ENCODE measurements at places on chromosomes 5 and 9. TPM values are rescaled to one million over a fixed set of nuclear protein-coding genes. Genes with fewer than 3 reads are reported as not detected.

GRCh38 chr9:131402073-131402472 lies 8.2 kb downstream of the PRRC2B start:
- DNase-seq, result no peak

DNA sequence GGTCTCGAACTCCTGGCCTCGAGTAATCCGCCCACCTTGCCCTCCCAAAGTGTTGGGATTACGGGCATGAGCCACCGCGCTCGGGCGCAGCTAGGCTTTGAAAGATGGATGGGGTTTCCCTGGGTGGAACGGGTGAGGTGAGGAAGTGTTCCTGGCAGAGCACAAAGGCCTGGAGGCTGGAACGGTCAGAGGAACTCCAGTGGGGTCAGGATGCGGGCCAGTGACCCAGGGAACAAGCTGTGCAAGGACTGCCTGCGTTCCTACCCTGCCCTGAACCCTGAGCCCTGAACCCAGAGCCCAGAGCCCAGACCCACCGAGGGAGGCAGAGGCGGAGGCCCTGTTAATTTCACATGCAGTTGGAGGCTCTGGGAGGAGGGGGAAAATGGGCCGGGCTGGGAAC lies 23.4 kb downstream of the NCS1 start:
- no peak for DNase-seq

- DNase-seq, result no peak
These were observed 62.6 kb upstream of the DMAC1 start for GRCh38 chr9:7862170-7862569.

DNA sequence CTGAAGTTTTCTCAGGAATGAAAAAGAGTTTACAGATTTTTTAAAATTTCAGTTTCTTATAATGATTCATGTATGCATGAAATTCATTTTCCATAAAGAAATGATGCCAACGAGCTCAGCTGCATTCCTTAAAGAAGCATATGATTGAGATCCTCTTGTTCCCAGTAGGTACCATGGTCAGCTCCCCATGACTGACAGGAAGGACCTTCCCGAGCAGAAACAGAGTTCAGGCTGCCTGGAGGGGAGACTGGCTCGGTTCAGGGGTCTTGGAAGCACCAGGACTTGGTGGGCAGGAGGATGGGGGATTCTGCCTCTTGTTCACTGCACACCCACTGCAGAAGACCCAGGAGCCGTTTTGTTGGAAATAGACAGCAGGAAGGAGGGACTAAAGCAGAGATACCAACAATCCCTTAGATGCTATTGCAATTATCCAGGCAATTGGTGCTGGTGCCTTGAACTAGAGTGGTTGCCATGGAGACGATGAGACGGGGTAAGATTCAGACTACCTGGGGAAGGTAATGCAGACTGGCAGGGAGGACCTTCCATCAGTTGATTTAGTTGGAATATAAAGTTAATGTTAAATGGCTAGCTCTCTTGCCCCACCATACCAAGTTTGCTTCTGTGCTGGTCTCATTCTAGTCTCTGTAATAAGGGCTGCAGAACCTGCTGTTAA lies 447.8 kb downstream of the MTRR start:
- no peak for DNase-seq

DNA sequence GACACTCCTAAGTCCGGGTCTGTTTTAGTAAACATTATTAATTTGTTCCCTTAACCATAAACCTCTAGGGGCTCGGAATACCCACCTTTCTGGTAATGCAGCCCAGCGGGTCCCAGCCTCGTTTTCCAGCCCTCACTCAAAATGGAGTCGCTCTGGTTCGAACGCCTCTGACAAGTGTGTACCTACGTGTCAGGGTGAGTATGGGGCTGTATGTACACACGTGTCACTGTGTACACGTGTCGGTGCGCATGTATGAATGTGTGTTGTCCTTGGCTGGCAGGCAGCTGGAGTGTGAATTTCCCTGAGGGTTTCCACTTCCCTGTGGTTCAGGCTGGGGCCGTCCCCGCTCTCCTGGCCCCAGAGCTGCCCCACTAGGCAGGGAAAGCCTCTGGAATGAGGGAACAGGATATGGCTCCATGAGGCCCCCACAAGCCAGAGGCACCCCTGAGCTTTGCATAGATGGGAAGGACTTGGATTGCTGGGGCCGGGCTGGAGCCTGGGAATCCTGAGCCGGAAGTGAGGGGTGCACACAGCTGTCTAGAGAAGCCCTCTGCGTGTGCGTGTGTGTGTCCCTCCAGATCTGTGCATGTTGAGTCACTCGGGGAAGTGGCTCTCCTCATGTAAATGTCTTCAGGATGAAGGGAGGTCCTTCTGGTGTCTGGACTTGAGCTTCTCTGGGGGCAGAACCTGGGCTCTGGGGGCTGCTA lies 160.8 kb upstream of the IER5L start:
- DNase-seq, result no peak

DNA sequence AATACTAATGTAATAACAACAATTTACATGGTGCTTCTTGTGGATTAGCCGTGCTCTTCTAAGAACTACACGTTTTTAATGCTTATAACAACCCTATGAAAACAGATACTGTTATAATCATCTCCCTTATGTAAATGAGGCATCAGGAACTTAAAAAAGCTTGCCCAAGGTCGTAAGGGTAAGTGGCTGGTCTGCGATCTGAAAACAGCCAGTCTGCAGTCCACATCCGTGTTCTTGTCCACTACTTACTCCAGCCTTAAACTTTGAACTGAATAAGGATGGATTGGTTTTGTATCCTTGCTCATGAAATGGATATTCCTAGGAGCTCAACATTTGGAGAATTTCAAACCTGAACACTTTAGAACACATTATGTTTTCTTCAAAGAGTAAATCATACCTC lies 26.7 kb downstream of the PAM start:
- no peak for DNase-seq

- no peak for DNase-seq
These were observed 269.1 kb upstream of the ACTBL2 start for GRCh38 chr5:57751710-57752109.

GRCh38 chr9:129866394-129867135 lies 31.3 kb downstream of the USP20 start:
- no peak for DNase-seq

DNA sequence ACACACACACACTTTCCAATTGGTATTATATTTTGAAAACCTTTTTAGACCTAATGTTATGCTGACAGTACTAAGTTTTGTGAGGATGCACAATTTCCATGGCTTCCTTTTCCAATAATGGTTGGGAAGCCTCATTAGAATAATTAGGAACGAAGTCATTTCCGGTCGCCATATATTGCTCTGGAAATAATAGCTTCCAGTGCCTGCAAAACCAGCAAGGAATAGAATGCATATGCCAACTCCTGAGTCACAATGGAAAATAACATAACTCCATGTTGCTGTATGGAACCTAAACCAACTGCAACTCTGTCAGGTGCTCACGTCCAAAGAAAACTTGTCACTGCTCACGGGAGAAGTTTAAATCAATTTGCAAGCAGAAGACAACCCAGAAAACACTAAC lies 222.0 kb downstream of the EBF1 start:
- DNase-seq, result no peak

RANBP17 gene
- polyA plus RNA-seq, result 2.4 TPM

C9orf50 gene
- 0.28 TPM for polyA plus RNA-seq

ANKRD20A1 gene
- 0.75 TPM for polyA plus RNA-seq

CATSPER3 gene
- 0.72 TPM for polyA plus RNA-seq

SLCO6A1 gene
- not detected for polyA plus RNA-seq

SLC45A2 gene
- polyA plus RNA-seq, result not detected

FUT7 gene
- polyA plus RNA-seq, result 0.18 TPM

DMRT2 gene
- polyA plus RNA-seq, result 0.10 TPM
